Tibial nerve (tissue), 4 donors: ENCODE measurements at places on chromosomes 11 and 22.
A peak's percentile ranks its signal among the peaks of the same experiment; 100 is the strongest.

- H3K36me3 ChIP-seq: no peaks in the 10 kb centered on the region
- H3K27ac ChIP-seq: no peak overlapping the region
- H3K4me1 ChIP-seq: no peaks in the 10 kb centered on the region
- H3K4me3 ChIP-seq: no peak overlapping the region
- no peaks in the 10 kb centered on the region for H3K27me3 ChIP-seq
These were observed 1151.2 kb upstream of the CCDC90B start for GRCh38 chr11:84437071-84437980.

DNA sequence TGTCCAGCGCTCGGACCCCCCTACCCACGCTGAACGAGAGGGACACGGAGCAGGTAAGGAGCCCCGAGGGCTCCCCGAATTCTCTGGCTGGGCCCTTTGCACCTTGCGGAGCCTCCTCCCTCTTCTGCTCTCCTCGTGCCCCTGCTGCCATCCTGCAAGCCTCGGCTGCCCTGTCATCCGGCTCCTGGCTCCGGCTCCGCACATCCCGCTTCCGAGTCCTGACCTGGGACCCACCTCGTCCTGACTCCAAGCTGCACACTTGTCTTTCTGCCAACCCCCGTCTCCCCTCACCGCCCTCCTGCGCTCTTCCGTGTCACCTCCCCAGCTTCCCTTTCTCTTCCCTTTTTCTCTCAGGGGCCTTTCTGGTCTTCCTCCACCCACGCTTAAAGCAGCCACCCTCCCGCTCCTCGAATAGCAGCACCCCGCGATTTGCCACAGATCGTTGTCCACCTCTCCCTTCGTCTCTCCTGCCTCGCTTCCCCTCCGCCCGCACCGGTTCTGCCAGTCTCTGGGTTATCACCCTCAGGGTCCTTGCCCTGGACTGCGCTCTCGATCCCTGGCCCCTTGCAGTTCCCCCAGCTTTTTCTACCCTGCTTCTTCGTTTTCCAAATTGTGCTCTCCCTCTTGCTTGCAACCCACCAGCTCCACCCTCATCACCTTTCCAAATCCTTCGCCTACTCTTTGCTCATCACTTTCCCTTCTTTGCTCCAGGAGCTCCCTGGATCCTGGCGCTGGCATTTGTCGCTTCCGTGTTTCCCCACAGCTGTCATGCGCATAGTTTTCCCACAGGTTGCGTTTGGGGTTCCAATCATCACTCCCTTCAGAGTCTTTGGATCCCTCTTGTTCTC is 822 bp downstream of the MARK2 start:
- H3K4me1 ChIP-seq: peaks cover 49% of the 10 kb centered on the region
- peak overlapping the region; percentile 86 for H3K4me3 ChIP-seq
- no peak for DNase-seq
- H3K36me3 ChIP-seq: peaks cover 13% of the 10 kb centered on the region
- H3K27ac ChIP-seq: peak overlapping the region; percentile 60

GRCh38 chr11:58926695-58927094 is 12.6 kb upstream of the GLYATL1 start:
- H3K27me3 ChIP-seq: peaks cover 13% of the 10 kb centered on the region
- no peaks in the 10 kb centered on the region for H3K4me1 ChIP-seq
- H3K36me3 ChIP-seq: no peaks in the 10 kb centered on the region

DNA sequence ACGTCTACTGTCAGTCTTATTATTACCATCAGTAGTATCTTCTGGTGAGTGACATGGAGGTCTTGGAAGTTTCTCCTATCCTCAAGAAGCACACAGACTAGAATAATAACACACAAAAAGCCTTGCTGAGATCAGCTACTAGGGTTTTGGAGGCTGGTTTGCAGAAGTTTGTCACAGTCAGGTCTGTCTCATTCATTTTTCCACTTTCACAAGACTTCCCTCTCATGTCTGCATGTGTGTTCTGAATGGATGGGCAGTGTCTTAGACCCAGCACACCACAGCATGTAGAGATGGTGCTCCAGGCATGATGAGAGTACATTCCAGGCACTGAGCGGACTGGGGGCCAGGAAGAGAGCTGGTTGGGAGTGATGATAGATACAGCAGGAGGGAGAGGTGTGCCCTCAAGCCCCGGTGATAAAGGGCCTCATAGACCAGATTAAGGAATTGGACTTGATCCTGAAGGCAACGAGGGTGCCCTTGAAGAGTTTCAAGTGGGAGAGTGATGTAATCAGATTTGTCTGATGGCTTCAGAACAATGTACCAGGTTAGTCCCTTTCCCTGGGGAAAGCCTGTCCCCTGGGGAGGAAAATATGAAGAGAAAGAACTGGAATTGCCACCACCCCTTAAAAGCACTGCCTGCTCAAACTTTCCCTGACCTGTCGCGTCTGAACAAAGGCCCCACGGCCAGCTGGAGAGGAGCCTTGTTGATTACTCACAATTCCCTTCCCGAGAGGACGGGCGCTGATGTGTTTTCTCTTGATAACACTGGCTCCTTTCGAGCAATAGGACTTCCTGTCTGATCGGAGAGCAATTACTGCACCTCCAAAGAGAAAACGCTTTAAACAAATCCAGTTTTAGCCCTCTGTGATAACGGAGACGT is 45.1 kb upstream of the LMO2 start:
- peak; percentile 43 for DNase-seq
- H3K27me3 ChIP-seq: no peaks in the 10 kb centered on the region
- H3K4me3 ChIP-seq: no peak overlapping the region
- H3K27ac ChIP-seq: peak overlapping the region; percentile 28

GRCh38 chr11:46543564-46543963 is 50.3 kb downstream of the AMBRA1 start:
- H3K36me3 ChIP-seq: peaks cover 24% of the 10 kb centered on the region
- H3K27me3 ChIP-seq: no peaks in the 10 kb centered on the region
- no peak for DNase-seq
- no peak overlapping the region for H3K27ac ChIP-seq

GRCh38 chr11:121672630-121673487 is 220.1 kb upstream of the SORL1-AS1 start:
- no peaks in the 10 kb centered on the region for H3K27me3 ChIP-seq
- DNase-seq: no peak
- no peak overlapping the region for H3K4me3 ChIP-seq
- peaks cover 7% of the 10 kb centered on the region for H3K4me1 ChIP-seq
- no peaks in the 10 kb centered on the region for H3K36me3 ChIP-seq

- no peaks in the 10 kb centered on the region for H3K27me3 ChIP-seq
- H3K27ac ChIP-seq: no peak overlapping the region
- H3K4me3 ChIP-seq: no peak overlapping the region
- peaks cover 10% of the 10 kb centered on the region for H3K36me3 ChIP-seq
- H3K4me1 ChIP-seq: peaks cover 51% of the 10 kb centered on the region
- no peak for DNase-seq
These were observed 45.3 kb downstream of the MICAL2 start for GRCh38 chr11:12155696-12156095.

DNA sequence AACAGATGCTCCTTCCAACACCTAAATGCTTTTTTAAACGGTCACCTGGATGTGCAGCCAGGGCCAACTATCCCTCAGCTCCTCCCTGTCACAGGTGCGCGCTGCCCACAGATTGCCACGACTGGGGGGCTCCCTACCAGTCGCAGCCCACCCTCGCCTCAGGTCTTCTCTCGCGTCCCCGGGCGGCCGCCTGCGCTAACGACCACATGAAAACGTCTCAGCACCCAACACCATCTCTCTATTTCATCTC is 469 bp downstream of the ZBED5 start:
- no peaks in the 10 kb centered on the region for H3K27me3 ChIP-seq
- peaks cover 23% of the 10 kb centered on the region for H3K4me1 ChIP-seq
- H3K36me3 ChIP-seq: no peaks in the 10 kb centered on the region
- H3K27ac ChIP-seq: peak overlapping the region; percentile 99

DNA sequence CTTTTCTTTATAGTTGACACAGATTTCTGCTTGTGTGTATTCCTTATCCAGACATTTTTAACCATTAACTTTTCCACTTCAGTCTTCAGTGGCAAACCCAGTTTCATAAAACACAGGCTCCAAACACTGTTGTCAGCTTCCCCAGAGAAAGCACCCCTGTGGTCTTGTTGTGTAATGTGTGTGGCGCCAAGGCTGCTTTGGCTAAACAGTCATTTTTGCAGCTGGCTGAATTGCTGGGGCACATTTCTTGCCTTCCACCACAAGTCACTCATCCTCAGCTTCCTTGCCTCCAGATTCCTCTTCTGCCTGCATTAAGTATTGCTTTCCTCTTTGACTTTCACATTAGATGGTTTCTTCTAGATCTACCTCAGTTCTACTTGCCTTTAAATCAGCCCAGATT is 40.5 kb downstream of the ARHGAP1 start:
- DNase-seq: peak; percentile 69
- H3K4me1 ChIP-seq: no peaks in the 10 kb centered on the region
- no peak overlapping the region for H3K4me3 ChIP-seq
- H3K27ac ChIP-seq: peak overlapping the region; percentile 46

GRCh38 chr11:38710262-38710661 is 2112.2 kb upstream of the RAG2 start:
- DNase-seq: no peak
- no peak overlapping the region for H3K27ac ChIP-seq
- H3K36me3 ChIP-seq: no peaks in the 10 kb centered on the region
- no peaks in the 10 kb centered on the region for H3K27me3 ChIP-seq
- no peaks in the 10 kb centered on the region for H3K4me1 ChIP-seq
